ENCODE measurements at places on chromosomes 11 and 22.
A peak's percentile ranks its signal among the peaks of the same experiment; 100 is the strongest.

GRCh38 chr11:91823252-91823830, 401.3 kb upstream of the FAT3 start:
- no peak for DNase-seq

DNA sequence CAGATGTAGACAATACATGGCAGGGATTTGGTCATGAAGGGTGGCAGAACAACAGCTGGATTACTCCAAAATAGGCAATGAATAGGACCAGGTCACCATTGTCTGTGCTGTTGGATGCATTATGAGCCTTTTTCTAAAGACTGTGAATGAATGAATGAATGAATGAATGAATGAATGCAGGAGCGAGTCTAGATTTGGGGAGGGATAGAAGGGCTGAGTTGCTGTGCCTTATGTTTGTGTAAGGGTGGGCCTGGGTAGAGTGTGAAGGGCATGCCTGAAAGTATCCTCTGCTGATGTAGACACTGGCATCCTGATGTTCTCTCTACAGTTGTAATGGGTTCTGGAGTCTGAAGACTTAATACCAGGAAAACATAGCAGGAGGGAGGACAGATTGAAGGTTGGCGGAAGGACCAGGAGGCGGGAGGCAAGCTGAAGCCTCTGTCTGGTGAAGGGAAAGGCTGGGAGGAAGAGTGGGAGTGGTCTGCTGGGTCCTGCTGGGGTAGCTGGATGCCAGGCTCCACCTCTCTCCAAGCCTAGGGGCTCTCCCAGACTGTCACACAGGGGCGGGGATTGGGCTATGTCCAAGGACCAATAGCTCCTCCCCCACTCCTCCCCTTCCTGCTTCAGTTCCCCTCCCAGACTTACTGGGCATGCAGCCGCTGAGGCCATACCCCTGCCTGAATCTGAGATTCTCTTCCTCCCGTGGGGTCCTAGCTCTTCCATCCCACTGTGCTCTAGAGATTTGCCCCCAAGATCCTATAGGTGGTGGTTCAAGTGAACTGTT, 4.8 kb downstream of the TRIM3 start:
- DNase-seq, result no peak

DNA sequence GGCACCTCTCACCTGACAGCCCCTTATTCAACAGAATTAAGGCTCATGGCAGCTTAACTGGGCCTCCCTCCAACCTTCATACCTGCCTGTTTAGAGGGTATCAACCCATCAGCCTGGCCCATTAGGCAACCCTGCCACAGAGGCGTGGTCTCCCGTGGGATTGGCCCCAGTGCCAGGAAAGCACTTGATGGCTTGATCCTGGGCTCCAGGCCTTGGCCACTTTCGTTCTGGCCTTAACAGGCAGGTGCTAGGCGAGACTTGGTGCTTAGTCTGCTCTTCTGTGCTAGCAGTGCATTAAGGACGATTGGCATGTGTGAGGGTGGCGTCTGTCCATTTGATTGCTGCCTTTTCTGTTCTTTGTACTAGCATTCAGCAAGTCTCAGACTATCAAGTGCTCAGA, 75.2 kb downstream of the CABIN1 start:
- no peak for DNase-seq

GRCh38 chr11:17148536-17148935, 59.2 kb downstream of the PIK3C2A start:
- no peak for DNase-seq

DNA sequence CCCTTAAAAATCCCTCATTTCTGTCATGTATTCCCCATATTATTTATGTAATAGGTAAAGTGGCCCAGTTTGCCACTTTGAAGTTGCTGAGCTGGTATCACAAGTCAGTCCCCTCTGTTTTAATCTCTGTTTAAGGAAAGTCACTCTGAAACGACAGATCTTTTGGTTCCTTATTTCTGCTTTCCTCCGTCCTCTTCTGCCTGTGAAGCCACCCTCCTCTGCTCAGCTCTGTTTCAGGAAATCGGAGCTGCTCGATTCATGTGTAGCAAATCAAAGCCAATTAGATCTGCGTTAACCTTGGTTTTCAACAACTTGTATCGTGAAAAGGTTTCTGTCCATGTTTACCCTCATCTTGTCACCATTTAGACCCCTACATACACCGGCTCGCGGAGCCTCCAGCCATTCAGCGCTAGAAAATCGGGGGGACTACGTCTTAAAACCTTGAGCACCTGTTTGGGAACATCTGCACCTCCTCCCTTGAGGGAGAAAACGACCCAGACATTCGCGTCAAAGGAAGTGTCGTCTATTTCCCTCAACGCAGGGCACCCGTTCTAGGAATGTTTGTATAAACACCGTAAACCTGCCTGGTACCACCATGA, 576 bp upstream of the SC5D start:
- no peak for DNase-seq

- no peak for DNase-seq
Measured at GRCh38 chr22:28246397-28246796, 327.3 kb upstream of the PITPNB start.

DNA sequence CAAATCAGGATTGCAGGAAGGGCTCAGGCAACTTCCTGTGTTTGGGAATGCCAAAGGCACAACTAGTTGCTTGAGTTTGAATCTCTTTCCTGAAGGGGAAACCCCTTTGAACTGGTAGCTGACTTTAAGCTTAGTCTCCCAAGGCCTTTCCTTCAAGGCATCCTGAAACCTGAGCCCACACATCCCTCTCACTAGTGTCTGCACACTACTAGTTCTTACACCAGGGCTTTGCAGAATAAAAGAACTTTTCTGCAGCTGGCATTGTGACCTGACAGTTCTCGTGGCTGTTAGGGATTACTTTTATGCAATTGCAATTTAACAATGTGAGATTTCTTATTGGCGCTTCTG, 95.4 kb downstream of the EXT2 start:
- no peak for DNase-seq

DNA sequence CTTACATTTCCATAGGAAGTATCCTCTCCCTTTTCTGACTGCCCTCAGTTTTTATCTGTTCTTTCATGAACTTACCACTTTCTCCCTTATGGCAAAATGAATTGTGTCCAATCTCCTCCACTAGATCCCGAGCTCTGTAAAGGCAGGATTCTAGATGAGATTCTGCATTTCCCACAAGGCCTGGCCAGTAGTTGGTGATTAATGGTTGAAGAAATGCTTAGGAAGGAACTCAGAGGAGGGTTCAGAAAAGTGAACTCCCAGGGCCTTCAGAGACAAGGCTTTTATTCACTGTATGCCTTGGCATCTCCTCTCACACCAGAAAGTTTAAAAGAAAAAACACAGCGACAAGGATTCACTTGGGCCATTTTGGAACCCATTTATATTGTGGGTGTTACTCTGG, 66.2 kb downstream of the CCDC81 start:
- no peak for DNase-seq

DNA sequence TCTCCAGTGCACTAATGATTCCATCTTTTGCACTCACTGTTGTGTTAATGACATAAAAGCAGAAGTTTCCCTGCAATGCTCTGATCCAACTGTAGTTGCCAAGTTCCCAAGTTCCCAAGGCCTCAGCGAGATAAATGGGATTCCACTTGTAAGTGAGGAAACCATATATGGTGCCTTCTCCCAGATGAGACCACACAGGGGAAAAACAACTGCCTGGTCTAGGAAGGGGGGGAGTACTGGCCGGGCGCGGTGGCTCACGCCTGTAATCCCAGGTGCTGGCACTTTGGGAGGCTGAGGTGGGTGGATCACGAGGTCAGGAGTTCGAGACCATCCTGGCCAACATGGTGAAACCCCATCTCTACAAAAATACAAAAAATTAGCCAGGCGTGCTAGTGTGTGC, 23.3 kb upstream of the RELA start:
- DNase-seq, result no peak

DNA sequence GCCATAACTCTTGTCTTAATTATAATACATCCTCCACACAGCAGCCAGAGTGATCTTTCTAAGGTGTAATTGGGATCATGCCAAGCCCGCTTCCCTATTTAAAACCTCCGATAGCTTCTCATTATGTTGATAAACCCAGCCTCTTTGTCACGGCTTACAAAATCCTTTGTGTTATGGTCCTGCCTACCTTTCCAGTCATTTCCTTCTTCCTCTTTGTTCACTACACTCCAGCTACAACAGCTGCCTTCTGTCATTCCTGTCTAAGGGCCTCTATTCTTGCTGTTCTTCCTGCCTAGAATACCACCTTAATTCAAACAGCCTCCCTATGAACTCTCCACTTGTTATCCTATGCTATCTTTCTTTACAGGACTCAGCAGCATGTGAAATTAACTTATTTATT, 70.6 kb upstream of the CAPRIN1 start:
- DNase-seq, result no peak

- peak; percentile 52 for DNase-seq
Measured at GRCh38 chr11:63560506-63561180, 2.5 kb downstream of the PLAAT2 start.

DNA sequence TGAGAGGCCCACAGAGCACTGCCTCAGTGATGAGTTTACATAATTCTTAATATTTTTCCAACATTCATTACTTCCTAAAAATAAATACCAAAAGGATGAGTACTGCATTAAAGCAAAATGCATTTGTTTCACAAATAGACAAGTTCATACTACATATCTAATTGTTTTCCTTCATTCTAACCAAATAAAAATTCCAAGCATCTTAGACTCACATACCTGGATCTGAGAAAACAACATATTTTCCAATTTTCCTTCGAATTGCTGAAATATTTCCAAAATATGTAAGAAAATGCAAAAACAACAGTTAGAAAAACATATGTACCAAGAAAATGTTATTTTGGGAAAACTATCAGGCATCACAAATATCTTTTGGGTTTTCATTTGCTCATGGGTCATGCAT, 127.9 kb upstream of the CEP126 start:
- no peak for DNase-seq

- DNase-seq, result no peak
Measured at GRCh38 chr22:36823186-36823839, 6.5 kb upstream of the PVALB start.

DNA sequence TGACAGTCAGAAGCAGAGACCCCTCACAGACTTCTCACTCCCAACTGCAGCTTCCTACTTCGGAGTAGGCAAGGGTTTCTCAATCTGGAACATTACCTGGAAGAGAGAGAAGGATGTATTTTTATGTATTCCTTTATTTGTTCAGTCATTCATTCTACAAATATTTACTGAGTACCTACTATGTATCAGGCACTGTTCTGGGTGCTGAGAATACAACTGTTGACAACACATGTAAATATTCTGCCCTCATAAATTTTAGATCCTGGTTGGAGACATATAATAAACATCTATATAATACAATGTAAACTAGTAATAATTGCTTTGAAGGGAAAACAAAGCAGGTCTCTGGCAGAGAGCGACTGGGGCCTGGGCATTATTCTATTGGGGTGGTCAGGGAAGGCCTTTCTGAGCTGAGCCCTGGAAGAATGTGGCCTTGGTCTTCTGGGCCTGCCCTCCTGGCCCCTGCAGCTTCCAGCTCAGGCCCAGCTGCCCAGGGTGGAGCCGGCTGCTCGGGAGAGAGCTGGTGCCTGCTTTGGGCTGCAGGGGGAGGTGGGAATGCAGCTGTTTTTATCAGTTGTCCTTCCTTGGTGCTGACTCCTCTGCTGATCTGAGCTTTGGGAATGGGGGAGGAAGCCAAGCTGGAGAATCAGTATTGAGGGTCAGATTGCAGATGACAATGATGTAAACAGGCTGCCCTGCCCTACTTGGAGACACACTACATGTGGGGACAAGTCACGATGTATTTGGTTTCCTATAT, 46.8 kb downstream of the PKNOX2 start:
- no peak for DNase-seq

DNA sequence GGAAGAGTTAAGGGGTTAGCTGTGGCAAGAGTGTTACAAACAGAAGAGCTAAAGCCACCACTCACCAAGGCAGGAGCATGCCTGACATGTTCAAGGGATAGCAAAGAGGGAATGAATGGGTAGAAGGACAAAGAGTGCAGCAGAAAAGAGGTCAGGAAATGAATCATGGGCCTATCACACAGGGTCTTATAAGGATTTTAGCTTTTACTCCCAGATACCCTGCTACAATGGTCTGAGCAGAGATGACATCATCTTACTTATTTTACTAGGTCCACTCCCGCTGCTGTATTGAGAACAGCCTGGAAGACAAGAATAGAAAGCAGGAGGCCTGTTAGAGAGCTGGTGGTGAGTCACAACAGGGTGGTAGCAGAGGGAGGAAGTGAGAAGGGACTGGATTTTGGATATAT, 9.8 kb downstream of the TRAF6 start:
- DNase-seq, result no peak

DNA sequence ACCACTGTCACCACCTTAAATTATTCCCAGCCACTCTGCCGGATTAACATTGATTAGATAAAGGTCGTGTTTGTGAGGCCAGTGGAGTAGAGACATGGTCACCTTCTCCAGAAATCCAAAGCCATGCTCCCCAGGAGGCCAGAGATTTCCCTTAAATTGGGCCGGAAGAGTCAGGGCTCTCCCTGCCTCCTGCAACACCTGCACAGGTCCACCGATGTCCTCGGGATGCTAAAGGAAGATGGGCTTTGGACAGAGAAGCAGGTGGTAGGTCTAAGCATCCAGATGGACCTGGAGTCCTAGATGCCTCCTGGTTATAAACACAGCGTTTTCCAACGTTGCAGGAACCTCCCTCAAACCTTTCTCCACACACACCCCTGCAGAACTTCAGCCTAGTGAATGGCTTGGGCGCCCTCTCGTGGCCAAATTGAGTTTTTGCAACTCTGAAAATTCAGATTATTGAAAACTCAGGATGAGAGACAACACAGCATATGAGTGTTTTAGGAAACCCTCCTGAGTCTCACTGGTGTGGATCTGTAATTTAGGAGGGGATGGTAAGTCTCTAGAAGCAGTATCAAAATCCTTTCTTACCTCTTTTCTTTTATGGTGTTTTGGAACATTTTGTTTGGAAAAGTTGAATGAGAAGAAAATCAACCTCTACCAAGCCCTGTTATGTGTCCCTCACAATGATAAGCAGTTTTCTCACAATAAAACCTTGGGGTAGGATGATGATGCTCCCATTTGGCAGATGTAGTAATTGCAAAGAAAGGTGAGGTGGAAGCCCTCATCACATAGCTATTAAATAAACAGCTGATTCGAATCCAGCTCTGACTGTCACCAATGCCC, 109.6 kb downstream of the RRAS2 start:
- peak; percentile 55 for DNase-seq

GRCh38 chr22:47586038-47586437, 823.6 kb downstream of the TBC1D22A start:
- no peak for DNase-seq

DNA sequence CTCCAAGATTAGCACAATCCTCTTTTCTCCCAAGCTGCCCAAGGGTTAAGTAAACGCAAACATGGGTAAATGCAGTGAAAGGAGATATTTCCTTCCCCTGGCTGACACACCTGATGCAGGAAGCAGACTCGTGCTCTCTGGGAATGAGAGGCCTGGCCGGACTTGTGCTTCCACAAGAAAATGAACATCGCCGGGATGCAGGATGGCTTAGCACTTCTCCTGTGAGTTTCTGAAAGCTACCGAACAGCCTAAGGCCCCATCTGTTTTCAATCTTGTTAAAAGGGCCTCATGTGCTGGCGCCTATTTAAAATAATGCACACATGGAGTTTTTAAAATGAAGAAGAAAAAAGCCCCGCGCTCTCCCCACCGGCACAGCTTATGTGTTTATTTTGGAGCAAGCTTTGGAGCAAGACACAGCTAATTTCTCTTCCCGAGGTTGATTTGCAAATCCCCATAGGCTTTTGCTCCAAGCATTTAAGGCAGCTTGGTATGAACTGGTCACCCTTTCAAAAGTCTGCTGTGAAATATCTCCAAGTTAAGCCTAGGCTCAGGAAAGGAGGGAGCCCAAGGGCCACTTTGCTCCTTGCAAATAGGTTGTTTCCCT, 100.9 kb downstream of the SYN3 start:
- DNase-seq, result no peak
